ENCODE measurements at places on chromosomes 16 and 17. TPM values are rescaled to one million over a fixed set of nuclear protein-coding genes. Genes with fewer than 3 reads are reported as not detected.

DNA sequence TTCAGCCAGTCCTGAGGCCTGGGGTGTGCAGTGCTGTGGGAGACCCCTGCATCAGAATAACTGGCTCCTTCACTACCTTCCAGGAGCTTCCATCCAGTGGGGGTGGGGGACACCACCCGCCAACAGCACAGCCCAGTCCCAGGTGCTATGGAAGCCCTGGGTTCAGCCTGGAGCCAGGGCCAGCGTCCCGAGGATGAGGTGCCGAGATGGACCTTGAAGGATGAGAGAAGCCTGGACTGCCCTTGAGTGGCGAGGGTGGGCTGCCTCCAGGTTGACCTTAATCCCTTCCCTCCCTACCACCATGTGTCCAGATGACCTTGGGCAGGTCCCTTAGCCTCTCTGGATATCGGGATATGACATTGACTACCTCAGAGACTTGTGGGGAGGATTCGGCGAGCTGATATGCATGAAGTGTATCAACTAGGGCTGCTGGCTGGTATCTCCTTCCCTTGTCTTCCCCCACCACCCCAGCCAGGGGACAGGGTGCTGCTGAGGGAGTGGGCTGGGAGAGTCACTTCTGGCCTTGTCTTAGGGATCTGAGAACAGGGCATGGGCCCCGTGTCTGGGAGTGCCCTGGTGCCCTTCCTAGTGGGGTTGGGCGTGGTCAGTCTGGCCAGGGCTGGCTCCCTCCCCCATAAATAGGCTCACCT lies 14.2 kb upstream of the LASP1NB start:
- H3K27me3 ChIP-seq: no peaks in the 10 kb centered on the region
- no peak overlapping the region for H3K4me3 ChIP-seq
- H3K36me3 ChIP-seq: no peaks in the 10 kb centered on the region

- no peaks in the 10 kb centered on the region for H3K27me3 ChIP-seq
- no peak overlapping the region for H3K4me3 ChIP-seq
- H3K4me1 ChIP-seq: no peaks in the 10 kb centered on the region
- H3K27ac ChIP-seq: no peak overlapping the region
- no peaks in the 10 kb centered on the region for H3K36me3 ChIP-seq
- no peak for DNase-seq
Observed at GRCh38 chr16:17076092-17076754, 394.5 kb downstream of the XYLT1 start.

- no peak for DNase-seq
- peak overlapping the region; percentile 83 for H3K27ac ChIP-seq
- H3K27me3 ChIP-seq: no peaks in the 10 kb centered on the region
- H3K4me1 ChIP-seq: peaks cover 10% of the 10 kb centered on the region
Observed at GRCh38 chr16:81237942-81238295, 570 bp upstream of the BCO1 start.

DNA sequence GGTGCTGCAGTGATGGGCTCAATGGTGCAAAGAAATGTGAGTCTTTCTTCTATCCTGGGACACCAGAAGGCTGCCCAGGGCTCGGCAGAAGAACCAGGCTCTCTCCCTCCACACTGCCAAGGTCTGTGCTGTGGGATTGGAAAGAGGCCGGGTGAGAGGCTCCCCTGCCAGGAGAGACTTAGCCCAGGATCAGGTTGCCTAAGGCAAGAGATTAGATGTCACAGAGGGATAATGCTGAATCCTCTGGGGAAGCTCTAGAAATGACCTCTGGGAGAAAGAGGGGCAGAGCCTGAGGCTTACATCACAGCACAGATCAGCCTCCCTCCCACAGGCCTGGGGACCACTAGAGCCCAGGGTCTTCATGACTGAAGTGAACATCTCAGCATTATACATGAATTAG lies 5.7 kb upstream of the DOC2B start:
- no peaks in the 10 kb centered on the region for H3K36me3 ChIP-seq
- no peaks in the 10 kb centered on the region for H3K4me1 ChIP-seq
- no peak overlapping the region for H3K4me3 ChIP-seq

ZSWIM7 gene
- 19.2 TPM for total RNA-seq

- H3K4me3 ChIP-seq: no peak overlapping the region
- no peak for DNase-seq
- H3K27me3 ChIP-seq: no peaks in the 10 kb centered on the region
- H3K36me3 ChIP-seq: peaks cover 80% of the 10 kb centered on the region
Observed at GRCh38 chr16:3292604-3293003, 9.3 kb downstream of the ZNF263 start.

- H3K36me3 ChIP-seq: no peaks in the 10 kb centered on the region
- H3K4me1 ChIP-seq: peaks cover 24% of the 10 kb centered on the region
- H3K27ac ChIP-seq: peak overlapping the region; percentile 65
- no peaks in the 10 kb centered on the region for H3K27me3 ChIP-seq
Observed at GRCh38 chr17:68792873-68793272, 162.3 kb downstream of the ABCA8 start.

DNA sequence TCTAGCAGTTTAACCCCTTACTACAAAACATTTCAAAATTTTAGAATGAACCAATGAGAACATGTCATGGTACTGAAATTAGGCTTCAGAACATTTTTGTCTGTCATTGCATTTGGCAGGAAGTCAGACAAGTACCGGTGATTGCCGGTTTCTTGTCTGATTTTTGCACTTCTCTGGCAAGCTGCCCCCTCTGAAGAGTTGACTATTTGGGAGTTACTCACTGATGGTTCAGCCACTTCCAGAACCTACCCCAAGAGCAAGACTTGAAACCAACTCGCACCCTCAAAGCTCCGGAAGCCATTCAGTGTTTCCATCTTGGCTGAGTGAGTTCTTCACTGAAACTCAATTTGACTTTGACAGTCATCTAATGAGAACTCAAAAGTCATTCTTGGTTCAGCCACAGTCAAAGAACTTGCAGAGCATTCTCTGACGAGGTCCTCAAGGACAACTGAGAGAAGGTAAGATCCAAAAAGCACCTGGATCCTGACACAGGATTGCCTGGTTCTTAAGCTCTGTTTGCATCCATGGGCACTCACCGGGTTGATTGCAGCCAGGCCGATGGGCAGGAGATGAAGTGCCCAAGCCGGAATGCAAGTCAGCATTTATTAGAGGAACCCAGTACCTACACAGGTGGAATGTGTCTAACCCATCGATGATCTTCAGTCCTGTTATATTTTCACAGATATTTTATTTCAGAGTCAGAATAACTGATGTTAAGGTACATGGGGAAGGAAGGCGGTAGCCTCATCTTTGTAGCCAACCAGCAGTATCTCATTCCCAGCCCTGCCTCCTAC lies 93.6 kb downstream of the USP22 start:
- no peaks in the 10 kb centered on the region for H3K36me3 ChIP-seq
- DNase-seq: no peak
- no peak overlapping the region for H3K27ac ChIP-seq
- H3K4me1 ChIP-seq: no peaks in the 10 kb centered on the region
- no peaks in the 10 kb centered on the region for H3K27me3 ChIP-seq

GRCh38 chr17:62627219-62627903 lies at the start of gene MRC2:
MRC2 (plus strand) TSS chr17:62627670; CDS start chr17:62627803, 133 bp downstream.
- H3K27me3 ChIP-seq: peaks cover 13% of the 10 kb centered on the region
- H3K36me3 ChIP-seq: no peaks in the 10 kb centered on the region
- no peak for DNase-seq
- H3K4me3 ChIP-seq: peak within 1 kb of the TSS; percentile 53
- peak within 1 kb of the TSS; percentile 66 for H3K27ac ChIP-seq

DNA sequence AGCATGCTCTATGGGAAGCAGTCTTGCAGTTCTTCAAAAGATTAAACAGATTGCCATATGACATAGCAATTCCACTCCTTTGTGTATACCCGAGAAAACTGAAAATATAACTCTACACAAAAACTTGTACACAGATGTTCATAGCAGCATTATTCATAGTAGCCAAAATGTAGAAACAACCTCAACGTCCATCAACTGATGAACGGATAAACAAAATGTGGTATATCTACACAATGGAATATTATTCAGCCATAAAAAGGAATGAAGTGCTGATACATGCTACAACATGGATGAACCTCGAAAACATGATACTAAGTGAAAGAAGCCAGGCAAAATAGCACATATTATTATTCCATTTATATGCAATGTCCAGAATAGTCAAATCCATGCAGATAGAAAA lies 221.2 kb upstream of the PSMD7 start:
- H3K27ac ChIP-seq: no peak overlapping the region
- no peaks in the 10 kb centered on the region for H3K27me3 ChIP-seq
- no peaks in the 10 kb centered on the region for H3K4me1 ChIP-seq
- no peak overlapping the region for H3K4me3 ChIP-seq
- no peaks in the 10 kb centered on the region for H3K36me3 ChIP-seq

GNGT2 gene
- total RNA-seq: not detected

DNA sequence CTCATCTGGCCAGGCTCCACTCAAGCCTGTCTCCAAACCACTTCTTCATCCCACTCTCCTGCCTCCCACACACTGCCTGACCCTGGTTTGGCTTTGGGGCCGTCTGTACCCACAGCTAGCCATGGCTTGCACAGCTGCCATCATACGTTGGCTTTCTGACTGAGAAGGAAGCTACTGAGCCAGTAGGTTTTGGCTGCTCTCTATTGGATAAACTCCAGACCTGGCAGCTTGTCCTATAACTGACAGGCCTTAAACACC lies 3.9 kb downstream of the MIF4GD start:
- peak overlapping the region; percentile 40 for H3K27ac ChIP-seq
- H3K36me3 ChIP-seq: no peaks in the 10 kb centered on the region
- peaks cover 22% of the 10 kb centered on the region for H3K4me1 ChIP-seq

DNA sequence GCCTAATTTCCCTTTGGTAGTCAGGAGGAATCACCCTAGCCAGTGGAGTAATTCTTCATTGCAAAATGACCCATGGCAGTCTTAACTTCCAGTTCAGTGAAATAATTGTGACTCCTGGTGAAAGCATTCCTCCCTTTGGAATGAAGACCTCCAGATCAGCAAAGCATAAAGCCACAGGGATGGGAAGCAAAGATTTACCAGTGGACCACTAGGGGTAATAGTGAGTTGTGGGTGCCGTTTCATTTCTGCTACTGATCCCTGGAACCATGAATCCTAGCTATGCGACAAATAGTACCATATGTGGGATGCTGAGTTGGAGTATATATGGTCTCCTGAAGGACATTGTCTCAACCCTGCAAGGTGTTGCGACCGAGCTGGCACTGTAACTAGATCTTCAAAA lies 13.7 kb downstream of the DYNLL2 start:
- H3K36me3 ChIP-seq: peaks cover 11% of the 10 kb centered on the region
- H3K27ac ChIP-seq: no peak overlapping the region
- no peaks in the 10 kb centered on the region for H3K27me3 ChIP-seq
- H3K4me1 ChIP-seq: no peaks in the 10 kb centered on the region

GRCh38 chr17:81641825-81642489 lies 5.0 kb downstream of the TSPAN10 start:
- no peaks in the 10 kb centered on the region for H3K27me3 ChIP-seq
- H3K27ac ChIP-seq: no peak overlapping the region
- DNase-seq: no peak
- H3K4me3 ChIP-seq: no peak overlapping the region

GRCh38 chr16:81514568-81515258 lies 70.1 kb downstream of the CMIP start:
- H3K36me3 ChIP-seq: no peaks in the 10 kb centered on the region
- H3K27ac ChIP-seq: no peak overlapping the region
- peaks cover 16% of the 10 kb centered on the region for H3K4me1 ChIP-seq

DNA sequence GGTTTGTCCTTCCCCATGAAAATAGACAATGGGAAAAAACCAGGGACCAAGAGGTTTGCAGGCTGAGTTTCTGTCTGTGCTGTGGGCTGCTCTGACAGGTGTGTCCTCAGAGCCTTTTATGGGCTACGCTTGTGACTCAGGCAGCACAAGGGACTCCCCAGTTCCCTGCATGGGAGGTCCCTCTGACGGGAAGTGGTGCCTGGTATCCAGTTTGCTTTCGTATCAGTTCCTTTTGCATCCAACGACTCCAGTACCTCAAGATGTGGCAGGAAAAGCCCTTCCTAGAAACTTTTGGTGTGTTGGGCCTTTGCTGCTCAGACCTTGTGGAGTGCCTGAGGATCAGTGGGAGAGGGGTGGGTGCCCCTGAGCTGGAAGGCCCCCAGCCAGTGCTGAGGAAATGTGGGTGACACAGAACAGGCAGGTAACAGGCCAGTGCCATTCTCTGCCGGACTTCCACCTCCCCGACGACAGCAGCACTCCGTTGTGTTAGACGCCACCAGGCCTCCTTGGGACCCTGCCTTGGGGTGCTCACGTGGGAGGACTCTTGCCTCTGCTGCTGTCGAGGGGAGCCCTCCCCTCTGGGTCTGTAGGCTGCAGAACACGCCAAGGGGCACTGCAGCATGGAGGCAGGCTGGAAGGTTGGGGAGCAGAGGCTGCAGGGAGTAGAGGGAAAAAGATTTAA lies 38.4 kb upstream of the IRF8 start:
- no peaks in the 10 kb centered on the region for H3K4me1 ChIP-seq
- no peaks in the 10 kb centered on the region for H3K36me3 ChIP-seq
- peaks cover 11% of the 10 kb centered on the region for H3K27me3 ChIP-seq
- H3K4me3 ChIP-seq: no peak overlapping the region
- no peak for DNase-seq
- no peak overlapping the region for H3K27ac ChIP-seq

- H3K36me3 ChIP-seq: no peaks in the 10 kb centered on the region
- H3K27me3 ChIP-seq: no peaks in the 10 kb centered on the region
- peaks cover 6% of the 10 kb centered on the region for H3K4me1 ChIP-seq
- H3K4me3 ChIP-seq: no peak overlapping the region
- DNase-seq: no peak
- H3K27ac ChIP-seq: no peak overlapping the region
Observed at GRCh38 chr16:75514296-75514695, 19.1 kb upstream of the CHST6 start.

SLC2A4 gene
- total RNA-seq: 278 TPM

- no peak overlapping the region for H3K4me3 ChIP-seq
- no peaks in the 10 kb centered on the region for H3K36me3 ChIP-seq
- no peaks in the 10 kb centered on the region for H3K4me1 ChIP-seq
- no peak for DNase-seq
- H3K27ac ChIP-seq: no peak overlapping the region
Observed at GRCh38 chr16:67349172-67349571, 22.6 kb downstream of the LRRC36 start.

DNA sequence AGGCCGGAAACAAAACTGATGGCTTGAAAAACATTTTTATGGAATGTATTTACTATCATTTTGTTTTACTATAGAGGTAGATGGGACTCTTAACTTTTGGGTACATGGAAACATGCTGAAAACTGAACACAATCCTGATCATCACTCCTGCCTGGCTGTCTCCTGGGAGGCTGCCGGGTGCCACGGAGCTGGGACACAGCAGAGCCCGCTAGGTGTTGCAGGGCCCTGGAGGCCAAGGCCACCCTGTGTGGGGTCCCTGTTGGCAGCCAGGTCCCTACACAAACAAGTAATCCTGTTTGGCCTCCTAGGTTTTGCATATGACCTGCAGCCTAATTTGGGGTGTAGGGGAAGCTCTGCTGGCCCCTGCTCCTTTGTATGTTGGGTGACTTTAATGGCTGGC lies 17.5 kb downstream of the PLD6 start:
- H3K27ac ChIP-seq: no peak overlapping the region
- no peak overlapping the region for H3K4me3 ChIP-seq
- peaks cover 34% of the 10 kb centered on the region for H3K4me1 ChIP-seq
- no peaks in the 10 kb centered on the region for H3K36me3 ChIP-seq

DNA sequence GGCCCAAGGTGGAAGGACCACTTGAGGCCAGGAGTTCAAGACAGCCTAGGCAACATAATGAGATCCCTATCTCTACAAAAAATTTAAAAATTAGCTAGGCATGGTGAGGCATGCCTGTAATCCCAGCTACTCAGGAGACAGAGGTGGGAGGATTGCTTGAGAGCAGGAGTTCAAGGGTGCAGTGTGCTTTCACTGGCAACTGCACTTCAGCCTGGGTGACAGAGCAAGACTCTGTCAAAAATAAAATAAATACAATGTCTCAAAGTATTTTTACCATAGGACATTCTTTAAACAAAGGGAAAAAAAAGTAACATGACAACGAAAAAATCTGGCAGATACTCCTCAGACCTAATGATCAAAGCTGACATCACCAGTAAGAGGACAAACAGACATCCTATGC lies 72.6 kb downstream of the FBXL20 start:
- no peaks in the 10 kb centered on the region for H3K36me3 ChIP-seq
- no peak overlapping the region for H3K4me3 ChIP-seq
- H3K4me1 ChIP-seq: peaks cover 18% of the 10 kb centered on the region
- no peak overlapping the region for H3K27ac ChIP-seq

Measured in gastrocnemius medialis (tissue), 4 donors.